ENCODE measurements at places on chromosomes 7 and 10.

DNA sequence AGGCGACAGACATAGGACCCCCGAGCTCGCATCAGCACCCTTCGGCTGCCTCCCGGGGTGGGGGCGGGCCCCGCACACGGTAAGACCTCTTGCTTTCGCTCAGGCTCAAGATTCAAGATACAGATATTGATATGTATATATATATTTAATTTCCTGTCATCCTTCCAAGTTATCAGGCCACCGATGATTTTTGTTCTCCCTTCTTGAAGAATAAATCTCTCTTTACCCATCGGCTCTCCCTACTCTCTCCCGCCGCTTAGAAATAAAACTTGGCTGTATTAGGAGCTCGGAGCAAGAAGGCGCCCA, 603 bp downstream of the ADRA2A start:
- no peak for DNase-seq

DNA sequence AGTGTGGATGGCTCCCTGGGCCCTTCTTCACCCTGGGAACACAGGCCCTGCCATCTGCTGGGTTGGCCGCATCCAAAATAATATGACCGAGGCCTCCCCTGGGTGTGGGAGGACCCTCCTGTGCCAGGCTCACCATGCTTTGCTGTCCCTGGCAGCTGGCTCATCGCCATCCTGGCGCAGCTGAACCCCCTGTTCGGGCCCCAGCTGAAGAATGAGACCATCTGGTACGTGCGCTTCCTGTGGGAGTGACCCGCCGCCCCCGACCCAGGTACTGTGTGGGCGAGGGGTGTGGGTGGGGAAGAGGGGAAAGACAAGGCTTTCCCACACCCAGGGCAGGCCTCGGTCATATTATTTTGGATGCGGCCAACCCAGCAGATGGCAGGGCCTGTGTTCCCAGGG, 4.8 kb downstream of the ATP6V0E2 start:
- peak; percentile 81 for DNase-seq

DNA sequence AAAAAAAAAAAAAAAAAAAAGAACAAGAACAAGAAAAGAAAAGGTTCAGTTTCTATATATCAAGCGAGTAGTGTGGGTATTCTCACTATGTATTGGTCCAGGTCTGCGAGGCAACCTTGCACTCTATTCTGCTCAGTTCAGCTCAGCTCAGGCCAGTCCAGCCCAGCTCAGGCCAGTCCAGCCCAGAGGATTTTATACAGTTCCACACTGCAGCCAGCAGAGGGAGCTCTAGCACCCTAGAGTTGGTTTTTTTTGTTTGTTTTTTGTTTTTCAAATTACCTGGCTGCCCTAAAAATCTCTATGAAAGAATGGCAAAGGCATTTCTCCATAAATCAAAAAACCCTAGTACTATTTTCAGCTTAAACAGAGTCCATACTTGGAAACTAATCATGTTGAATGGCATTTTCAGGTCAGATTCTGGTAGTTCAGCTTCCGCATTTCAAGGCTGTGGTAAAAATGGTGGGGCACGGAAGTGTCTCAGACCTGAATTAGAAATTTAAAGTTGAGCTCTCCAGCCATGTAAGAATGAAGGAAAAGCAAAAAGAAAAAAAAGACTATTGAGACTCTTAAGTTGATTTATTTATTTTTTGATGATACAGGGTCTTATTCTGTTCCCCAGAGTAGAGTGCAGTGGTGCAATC, 55.2 kb upstream of the GSDME start:
- no peak for DNase-seq

DNA sequence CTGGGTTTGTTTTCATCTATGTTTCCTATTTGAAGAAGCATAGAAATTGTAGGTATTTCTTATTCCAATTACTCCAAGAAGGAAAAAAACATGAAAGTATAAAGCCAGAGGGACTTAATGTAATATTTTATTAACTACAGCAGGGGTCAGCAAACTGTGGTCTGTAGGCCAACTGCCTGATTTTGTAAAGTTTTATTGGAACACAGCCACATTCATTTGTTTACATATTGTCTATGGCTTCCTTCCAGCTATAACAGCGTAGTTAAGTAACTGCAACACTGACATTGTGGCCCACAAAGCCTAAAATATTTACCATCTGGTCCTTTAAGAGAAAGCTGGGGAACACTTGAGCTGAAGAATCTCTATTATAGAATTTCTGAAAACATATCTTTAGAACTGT, 306.2 kb downstream of the BICC1 start:
- no peak for DNase-seq

DNA sequence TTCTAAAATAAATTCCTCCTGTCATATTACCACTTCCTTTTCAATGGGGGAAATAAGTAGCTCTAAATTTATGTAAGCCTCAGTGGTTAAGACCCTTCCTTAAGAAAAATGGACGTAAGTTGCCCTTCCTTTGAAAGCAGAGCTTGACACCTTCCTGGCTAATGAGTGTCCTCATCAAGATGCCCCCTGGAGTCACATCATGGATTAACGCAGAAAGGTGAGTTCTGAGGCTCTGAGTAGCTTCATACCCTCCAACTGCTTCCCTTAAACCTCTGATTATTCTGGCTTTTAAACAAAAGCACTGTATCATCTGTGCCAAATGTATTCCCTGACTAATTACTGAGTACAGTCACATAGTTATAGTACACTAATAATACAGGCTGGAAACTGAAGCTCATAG, 14.7 kb downstream of the KCTD7 start:
- no peak for DNase-seq

DNA sequence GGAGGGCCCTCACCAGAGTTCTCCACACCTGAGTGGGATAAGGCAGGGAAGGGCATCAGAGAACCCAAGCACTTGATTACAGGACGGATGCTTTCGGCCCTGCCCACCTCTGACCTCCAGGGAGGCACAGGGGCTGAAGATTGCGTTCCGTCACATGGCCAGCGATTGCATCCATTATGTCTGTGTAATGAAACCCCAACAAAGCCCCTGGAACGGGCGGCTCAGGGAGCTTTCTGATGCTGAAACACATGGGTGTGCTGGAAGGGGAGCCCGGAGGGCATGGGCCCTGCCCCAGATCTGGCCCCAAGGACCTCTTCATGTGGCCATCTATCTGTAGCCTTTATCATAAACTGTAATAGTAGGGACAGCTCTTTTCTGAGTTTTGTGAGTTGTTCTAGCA, 117.2 kb downstream of the PTPN20 start:
- DNase-seq = no peak

GRCh38 chr7:21011153-21011552, 224.5 kb upstream of the SP8 start:
- DNase-seq = no peak

DNA sequence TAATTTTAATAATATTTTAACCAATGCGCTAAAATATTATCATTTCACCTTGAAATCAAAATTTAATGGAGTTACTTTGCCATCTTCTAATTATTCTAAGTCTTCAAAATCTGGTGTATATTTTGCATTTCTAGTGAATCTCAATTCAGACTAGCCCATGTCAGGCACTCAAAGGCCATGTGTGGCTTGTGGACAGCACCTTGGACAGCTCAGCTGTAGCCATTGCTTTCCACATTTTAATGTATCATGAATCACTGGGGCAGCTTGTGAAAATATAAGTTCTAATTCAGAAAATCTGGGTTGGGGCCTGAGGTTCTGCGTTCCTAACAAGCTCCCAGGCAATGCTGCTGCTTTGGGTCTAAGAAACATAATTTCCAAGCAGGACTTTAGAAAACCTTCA, 57.2 kb downstream of the MGAM2 start:
- no peak for DNase-seq

- no peak for DNase-seq
Measured at GRCh38 chr10:18008986-18009385, 57.3 kb downstream of the SLC39A12 start.

DNA sequence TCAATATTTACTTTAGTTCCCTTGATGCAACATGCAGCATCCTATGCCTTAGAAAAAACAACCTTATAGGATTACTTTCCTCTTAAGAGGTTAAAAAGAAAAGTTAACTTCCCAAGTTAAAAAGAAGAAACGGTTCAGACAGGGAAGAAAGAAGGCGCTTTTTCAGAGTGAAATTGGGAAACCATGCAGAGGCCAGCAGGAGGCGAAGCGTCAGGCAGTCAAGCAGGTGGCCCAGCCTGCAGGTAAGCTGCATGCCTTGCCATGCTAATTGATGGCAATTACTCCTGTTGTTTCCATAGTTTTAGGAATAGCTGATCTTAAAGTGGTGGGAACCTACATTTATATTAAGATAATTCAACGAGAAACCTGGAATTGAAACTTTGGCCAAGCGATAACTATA, 302.6 kb upstream of the SP4 start:
- no peak for DNase-seq

DNA sequence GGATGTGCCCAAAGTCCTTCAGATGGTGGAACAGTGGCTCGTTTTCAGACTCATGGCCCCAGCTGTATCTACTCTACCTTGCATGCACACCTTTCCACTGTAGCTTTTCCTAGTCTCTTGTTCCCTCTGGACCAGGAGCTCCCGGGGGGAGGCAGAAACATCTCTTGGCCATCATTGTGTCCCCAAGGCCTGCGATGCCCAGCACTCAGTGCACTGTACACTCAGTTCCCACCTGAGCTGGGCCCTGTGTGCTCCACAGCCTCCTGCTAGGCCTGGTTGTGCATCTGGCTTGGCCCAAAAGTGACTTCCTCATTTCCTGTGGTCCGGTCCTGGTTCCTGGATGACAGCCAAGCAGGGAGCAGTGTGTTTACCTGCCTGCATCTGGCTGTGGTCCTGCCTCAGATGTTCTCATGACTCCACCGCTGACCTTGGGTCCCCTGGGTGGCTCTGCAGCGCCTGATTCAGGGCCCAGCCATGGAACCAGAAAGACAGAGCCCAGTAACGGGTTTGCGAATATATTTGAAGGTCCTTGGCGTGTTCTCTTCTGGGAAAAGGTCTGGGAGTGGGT, 9.9 kb upstream of the DOCK1 start:
- DNase-seq = no peak

GRCh38 chr7:34759477-34760125, 101.6 kb downstream of the NPSR1 start:
- DNase-seq = peak; percentile 38

DNA sequence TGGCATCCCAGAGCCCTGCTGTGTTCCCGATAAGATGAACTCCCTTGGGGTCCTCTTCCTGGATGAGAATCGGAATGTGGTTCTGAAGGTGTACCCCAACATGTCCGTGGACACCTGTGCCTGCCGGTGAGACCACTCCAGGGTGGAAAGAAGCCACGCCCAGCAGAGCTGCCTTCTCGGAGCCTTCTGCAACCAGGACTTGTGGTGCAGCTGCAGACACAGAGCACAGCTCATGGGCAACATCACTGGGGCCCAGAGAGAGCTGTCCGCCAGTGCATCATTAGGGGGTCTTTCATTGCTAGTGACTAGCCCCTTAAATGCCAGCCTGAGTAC, 9.6 kb upstream of the GDF2 start:
- no peak for DNase-seq

DNA sequence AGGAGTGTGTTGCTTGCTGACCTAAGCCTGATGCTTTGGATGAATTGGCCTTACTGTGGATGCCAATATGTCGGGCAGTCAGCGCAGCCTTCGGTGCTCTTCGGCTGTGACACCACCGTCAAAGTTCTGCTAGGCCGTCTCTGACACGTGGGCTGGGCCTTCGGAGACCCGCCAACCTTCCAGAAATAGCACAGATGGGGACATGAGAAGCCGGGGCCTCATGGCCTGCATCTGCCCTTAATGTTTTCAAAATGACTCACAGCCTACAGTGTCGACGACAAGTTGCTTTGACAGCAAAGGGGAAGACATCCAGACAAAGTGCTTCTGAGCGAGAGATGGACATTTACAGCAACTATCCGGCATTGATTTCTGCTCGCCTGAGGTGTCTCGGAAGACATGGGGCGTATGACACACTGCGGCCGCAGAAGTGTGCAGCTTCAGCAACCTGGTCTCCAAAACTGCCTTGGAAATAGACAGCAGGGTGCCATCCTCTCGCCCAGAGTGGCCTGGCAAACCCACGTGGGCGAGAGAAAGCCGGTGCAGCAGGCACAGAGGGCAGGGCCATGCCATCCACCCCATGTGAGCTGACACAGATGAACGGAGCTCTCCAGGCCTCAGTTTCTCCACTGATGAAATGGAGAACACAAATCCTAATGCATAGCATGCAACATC, 94.0 kb upstream of the PPP2R2D start:
- DNase-seq = no peak

DNA sequence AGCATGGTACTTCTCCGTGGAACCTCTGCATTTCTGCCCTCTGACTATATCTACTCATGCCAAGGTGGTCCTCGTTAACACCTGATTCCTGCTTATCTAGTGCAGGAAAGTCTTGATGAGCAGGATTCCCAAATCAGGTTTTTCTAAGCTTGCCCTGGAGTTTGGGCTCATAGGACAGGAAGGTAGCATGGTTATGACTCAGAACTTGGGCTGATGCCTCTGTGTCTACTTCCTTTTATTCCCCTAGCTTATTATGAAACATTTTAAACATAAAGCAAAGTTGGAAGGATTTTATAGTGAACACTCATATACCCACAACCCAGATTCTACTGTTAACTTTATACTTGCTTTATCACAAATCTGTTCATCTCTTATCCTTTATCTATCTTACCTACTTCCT, 5.6 kb downstream of the SUFU start:
- DNase-seq = no peak

DNA sequence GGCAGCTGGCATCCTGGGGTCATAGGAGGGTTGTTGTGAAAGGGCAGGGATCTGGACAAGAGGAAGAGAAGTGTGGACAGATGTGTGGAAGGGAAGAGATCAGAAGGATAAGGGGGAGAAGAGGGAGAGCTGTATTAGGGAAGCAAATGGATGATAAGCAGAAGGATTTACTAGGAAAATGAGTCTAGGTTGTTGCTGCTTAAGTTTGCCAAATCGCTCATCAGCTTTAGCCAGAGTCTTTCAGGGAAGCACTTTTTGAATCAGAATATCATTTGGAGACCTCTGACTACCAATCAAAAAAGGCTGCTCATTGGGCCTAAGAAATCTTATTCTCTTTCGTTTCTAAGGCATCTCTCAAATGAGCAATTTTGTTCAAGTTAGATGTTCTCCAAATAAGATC, 2.6 kb upstream of the CSGALNACT2 start:
- DNase-seq = no peak

- DNase-seq = no peak
Measured at GRCh38 chr10:103636492-103636891, 143.0 kb downstream of the NEURL1 start.

GRCh38 chr10:96555330-96555729, 31.5 kb downstream of the TM9SF3 start:
- no peak for DNase-seq

DNA sequence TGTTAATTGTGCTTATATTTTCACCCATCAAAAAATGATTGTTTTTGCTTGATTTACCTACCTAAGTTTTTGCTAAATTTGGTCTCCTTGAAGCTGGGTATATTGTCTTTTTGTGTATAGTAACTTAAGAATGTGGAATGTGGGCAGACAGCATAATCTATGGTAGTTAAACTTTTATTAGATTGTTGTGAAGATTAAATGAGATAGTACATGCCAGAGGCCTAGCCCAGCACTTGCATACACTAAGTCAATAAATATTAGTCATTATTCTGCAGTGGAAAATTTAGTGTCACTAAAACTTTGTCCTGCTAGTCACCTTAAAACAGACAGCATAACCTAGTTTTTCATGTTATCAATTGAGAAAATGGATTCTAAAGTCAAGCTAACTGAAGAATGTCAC, 19.3 kb upstream of the RPA3 start:
- no peak for DNase-seq

- no peak for DNase-seq
Measured at GRCh38 chr7:133294234-133294633, 41.4 kb downstream of the EXOC4 start.

All from C1 segment of cervical spinal cord (tissue), 14 donors.